ENCODE measurements at places on chromosomes 1 and 21.

GRCh38 chr1:189567890-189568289, 909.8 kb downstream of the BRINP3 start:
- DNase-seq: no peak

- DNase-seq: no peak
Observed at GRCh38 chr1:87203904-87204303, 124.8 kb upstream of the LMO4 start.

DNA sequence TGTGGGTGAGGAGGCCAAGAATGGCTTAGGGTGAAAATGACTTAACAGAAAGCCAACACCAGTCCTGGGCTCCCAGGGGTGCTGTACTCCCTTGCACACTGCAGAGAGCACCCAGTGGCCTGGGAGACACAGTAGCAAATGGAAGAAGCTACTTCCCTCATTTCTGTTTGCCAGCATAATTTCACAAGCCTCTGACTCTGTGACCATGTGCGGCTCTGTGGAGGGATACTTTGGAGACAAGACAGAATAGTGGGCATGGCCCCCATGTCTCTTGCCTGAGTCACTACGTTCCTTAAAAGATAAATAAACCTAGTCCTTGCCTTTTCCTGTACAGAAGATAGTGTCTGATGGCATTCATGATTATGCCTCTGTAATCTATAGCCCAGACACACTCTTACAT, 38.1 kb downstream of the TRIM62 start:
- peak; percentile 43 for DNase-seq

DNA sequence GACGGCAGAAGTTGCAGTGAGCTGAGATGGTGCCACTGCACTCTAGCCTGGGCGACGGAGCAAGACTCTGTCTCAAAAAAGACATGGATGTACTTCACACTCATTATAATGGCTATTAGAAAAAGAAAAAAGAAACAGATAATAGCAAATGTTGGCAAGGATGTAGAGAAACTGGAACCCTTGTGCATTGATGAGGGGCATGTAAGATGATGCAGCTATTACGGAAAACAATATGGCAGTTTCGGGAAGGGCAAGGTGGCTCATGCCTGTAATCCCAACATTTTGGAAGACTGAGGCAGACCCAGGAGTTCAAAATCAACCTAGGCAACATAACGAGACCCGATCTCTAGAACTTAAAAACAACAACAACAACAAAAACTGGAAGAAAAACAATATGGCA, 22.3 kb downstream of the TRIT1 start:
- no peak for DNase-seq

GRCh38 chr1:159076438-159077119, at the start of gene AIM2:
TSS of gene AIM2 (minus strand) at chr1:159076766. CDS start at chr1:159073499, 3,267 bp downstream.
- DNase-seq: peak; percentile 99

DNA sequence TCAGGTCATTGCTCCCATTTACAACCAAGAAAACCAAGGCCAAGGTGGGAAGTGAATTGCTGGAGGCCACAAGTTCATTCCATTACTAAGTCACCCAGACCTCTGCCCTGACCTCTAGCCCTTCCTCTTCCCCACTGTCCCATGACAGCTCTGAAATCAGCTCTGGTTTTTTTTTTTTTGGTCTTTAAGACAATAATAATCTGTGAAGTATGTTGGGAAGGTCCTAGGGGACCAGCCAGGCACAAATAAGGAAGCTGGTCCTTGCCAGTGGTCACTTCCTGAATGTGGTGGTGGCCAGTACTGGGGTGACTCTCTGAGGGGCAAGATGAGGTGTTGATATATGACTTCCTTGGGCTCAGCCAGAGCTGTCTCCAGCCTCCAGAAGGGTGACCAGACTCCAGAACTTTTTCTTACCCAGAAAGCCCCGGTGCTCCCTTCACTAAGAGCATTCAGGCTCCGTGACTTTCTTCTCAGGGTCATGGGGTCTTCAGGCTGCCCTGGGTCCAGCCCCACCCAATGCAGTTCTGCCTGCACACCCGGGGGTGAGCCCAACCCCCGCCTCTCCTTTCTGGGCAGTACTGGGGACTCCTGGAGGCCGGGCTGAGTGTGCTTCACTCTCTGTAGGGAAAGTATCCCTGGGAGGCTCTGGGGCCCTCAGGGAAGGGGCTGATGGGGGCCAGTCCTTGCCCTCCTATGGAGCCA, 159.6 kb downstream of the PTPRU start:
- no peak for DNase-seq

GRCh38 chr1:145878724-145879123, 6.9 kb downstream of the ANKRD35 start:
- DNase-seq: no peak

DNA sequence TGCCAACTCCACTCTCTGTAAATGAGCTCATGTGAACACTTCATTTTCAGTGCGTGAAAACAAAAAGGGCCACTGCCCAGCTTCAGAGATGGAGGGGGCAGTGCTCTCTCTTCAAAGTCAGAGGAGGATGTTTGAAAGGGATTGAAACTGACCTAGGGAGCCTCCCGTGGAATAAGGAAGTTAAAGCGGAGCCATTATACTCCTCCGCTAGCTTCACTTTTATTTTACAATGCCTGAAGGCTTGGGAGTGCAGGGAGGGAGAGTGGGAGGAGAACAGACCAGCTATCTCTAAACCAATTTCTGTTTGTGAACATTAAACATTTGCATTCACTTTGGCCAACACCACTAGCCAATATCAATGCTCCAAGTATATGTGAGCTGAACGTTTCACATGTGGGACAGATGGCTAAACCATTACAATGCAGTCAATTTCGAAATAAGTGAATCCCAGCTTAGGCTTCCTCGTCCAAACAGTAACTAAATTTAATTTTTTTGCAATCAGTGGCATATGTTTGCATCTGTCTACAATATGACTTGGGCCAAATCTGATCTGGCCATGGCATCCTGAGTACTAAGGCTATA, 126.9 kb downstream of the ESRRG start:
- peak; percentile 47 for DNase-seq

GRCh38 chr1:5002676-5003075, 348.3 kb downstream of the AJAP1 start:
- DNase-seq: no peak

GRCh38 chr1:101220906-101221305, 15.9 kb upstream of the S1PR1 start:
- peak; percentile 27 for DNase-seq

DNA sequence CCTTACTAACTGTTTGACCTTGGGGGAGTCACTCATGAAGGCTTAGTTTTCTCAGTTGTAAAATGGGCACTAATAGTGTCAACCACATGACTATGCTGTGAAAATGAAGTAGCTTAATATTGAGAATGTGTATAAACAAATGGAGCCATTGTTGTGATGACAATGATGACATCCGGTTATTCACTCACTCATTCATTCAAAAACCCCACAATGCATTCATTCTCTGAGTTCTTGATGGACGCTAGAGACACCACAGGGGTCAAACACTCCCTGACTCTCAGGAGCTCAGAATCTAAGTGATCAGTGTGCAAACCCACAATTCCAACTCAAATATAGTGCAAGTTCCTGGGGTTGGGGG, 138.9 kb downstream of the FOXD2 start:
- no peak for DNase-seq

DNA sequence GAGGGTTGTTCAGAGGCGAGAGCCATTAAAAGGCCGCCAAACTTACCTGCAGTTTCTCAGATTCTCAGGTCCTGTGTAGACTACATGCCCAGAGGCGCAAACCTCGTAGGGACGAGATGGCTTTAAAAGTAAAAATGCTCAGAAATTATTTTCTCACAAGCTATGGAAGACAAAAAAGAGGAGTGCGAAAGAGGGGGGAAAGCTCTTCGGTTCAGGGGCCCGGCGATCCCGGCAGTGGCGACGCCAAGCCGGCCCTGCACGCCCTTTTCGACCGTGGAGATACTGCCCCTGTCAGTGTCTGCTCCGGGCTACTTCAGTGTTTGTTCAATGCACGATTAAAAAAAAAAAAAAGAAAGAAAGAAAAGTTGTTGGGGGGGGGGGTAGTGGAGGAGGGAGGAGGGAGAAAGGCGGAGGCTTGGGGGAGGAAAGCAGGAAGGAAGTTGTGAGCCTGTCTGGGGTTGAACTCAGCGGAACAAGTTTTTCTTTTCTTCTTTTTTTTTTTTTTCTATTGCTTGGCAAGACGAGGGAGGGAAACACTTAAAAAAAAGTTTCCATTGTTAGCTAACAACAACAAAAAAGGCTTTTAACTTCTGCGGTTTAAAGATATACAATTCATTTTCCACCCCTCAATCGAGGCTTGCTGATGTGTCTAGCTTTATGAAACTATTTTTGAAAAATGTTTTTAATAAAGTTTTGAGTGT, at the start of gene ITPKB:
TSS of gene ITPKB (minus strand) at position 288 of the 701 bp plus-strand sequence. CDS start 1,824 bp downstream, outside the sequence.
- DNase-seq: peak; percentile 86

DNA sequence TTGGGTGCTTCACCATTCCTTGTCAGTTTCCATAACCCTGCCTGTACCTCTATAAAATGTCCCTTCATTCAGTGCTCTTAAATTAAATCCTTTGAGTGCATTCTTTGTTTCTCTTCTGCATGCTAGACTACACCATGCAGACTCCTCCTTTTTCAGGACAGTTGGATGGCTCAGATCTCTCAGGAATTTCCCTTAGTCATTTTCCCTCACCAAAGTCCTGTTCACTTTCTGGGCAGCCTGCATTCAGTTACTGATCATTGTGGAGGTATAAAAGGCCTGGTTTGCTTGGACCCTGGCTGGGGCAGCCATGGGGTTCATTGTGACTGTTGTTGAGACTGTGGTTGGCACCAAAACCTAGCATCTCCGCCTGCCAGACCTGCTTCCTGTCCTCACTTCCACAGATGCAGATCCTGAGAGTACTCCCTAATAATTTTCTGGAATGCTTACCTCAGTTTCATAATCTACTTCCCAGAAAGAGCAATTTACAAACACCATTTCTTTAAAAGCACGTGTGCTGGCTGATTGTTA, 88.4 kb downstream of the PDE4B start:
- no peak for DNase-seq

GRCh38 chr1:196546272-196547111, 61.7 kb downstream of the KCNT2 start:
- peak; percentile 78 for DNase-seq

- DNase-seq: no peak
Observed at GRCh38 chr21:39681845-39682244, 63.1 kb upstream of the IGSF5 start.

Measured in OCI-M1 (cell line).